Nucleus accumbens (tissue), 56 donors: ENCODE measurements at places on chromosomes 7 and 10.
A peak's percentile ranks its signal among the peaks of the same experiment; 100 is the strongest.

GRCh38 chr10:104486803-104487202 is 133.2 kb downstream of the CFAP58 start:
- DNase-seq, result no peak

GRCh38 chr7:153858355-153858754 is 193.8 kb upstream of the DPP6 start:
- DNase-seq, result no peak

GRCh38 chr10:118343115-118343514 is 991 bp upstream of the FAM204A start:
- no peak for DNase-seq

- no peak for DNase-seq
Measured at GRCh38 chr10:659688-660141, 29.8 kb downstream of the DIP2C start.

- DNase-seq, result peak; percentile 88
Measured at GRCh38 chr10:124461642-124462347, at the start of gene LHPP. TSS of gene LHPP (plus strand) at chr10:124461823. CDS start at chr10:124461863, 40 bp downstream.

DNA sequence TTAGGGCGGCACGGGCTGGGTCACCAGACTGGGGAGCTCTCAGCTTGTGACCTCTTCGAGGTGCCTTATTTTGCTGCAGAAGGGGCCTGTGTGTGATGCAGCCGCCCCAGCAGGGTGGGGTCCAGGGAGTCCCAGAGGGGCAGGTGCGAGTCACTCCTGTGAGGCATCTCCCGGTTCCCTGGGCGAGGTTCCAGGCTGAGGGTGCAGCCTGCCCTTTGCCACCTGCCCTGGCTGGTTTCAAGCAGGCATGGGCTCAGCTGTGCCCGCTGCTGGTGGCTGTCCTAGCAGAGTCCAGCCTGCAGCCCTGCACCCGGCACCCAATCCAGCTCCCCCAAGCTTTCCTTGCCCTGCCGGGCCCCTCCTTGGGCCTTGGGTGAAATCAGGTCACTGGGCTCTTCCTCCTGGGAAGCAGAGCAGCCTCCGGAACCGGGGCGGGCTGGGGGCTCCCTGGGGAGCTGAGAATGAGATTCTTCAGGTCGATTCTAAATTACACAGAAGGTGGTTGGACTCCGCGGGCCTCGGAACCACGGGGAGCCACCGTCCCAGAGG is 64.8 kb downstream of the PWWP2B start:
- DNase-seq, result no peak

DNA sequence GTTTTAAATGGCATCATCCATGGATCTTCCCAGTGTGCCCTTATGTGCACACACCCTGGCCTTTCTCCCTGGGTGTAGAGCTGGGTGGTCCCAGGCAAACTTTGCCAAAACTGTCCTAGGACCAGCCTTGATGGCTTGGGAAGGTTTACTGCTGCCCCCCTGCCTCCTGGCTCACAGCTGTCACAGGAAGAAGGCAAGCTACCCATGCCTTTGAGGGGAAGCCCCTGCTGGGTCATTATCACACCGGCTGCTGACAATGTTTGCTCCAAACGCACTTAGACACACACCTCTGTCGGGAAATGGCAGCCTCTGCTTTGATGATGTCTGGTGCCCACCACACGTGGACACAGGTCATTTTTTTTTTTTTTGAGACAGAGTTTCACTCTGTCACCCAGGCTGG is 25.2 kb upstream of the FIGNL1 start:
- DNase-seq, result no peak

GRCh38 chr7:31734456-31734855 is 47.4 kb downstream of the PPP1R17 start:
- DNase-seq, result no peak

DNA sequence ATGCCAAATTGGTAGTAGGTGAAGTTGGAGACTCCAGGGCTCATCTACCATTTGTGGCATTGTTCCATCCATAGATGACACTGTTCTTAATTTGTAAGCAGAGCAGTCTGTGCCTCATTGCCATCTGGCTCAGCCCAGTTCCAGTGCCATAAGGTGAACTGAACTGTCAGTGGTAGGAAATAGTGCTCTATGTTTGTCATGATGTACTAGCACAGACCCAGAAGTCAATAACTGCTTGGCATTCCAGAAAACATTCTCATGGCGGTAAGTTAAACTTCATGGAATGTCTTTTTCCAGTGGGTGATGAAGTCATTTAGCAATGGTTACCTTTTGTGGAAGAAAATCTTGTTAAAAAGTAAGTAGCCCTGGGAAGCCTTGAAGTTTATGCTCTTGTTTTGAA is 302.7 kb downstream of the SUGCT start:
- no peak for DNase-seq

DNA sequence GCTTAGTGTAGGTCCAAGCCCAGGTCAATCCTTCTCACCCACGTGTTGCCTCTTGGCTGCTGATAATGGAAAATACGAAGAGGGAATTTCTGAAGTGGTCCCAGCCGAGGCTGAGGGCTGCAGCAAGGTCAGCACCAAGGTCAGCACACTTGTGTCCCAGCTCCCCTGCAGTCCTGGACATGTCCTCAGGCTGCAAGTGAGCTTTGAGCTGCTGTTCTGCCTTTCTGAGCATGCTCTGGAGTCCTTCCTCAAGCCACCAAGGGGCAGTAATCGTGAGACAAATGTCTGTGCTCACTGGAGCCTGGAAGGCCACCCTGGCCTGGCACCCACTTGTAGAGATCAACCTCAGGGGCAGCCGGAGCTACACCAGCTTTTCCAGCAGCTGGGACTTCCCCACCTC is 28.3 kb downstream of the DRGX start:
- DNase-seq, result no peak

DNA sequence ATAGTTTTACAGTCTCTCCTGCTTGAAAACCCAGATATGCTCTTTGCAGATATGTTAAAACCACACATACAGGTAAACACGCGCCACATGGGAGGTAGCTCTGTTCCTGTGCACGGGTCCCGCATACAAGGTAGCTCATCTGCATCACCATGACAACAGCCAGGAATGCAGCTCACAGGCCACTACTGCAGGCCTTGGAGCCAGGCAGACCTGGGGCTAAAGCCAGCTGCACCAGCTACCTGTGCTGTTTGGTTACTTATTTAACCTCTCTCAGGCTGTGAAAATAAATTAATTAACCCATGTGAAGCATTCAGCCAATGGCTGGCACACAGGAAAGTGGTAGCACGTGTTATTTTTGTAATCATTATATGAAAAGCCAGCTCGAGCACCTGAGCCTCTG is 428.3 kb downstream of the TNS3 start:
- no peak for DNase-seq

GRCh38 chr10:129637010-129637409 is 170.0 kb downstream of the MGMT start:
- DNase-seq, result no peak

DNA sequence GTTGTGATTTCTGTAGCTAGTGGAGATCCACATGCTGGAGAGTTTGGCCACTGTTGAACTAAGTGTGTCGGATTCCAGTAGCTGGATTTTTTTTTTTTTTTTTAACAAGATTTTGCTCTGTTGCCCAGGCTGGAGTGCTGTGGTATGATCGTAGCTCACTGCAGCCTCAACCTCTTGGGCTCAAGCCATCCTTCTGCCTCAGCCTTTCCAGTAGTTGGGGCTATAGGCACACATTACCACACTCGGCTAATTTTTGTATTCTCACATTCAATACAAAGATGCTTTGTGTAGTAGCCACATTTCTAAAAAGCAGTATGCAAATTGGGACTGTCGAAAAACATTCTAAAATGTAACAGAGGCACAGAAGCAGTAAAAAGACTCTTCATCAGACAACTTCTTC is 63.5 kb downstream of the RABGEF1 start:
- DNase-seq, result peak; percentile 42

- DNase-seq, result no peak
Measured at GRCh38 chr10:6885284-6885683, 305.2 kb upstream of the PRKCQ start.

DNA sequence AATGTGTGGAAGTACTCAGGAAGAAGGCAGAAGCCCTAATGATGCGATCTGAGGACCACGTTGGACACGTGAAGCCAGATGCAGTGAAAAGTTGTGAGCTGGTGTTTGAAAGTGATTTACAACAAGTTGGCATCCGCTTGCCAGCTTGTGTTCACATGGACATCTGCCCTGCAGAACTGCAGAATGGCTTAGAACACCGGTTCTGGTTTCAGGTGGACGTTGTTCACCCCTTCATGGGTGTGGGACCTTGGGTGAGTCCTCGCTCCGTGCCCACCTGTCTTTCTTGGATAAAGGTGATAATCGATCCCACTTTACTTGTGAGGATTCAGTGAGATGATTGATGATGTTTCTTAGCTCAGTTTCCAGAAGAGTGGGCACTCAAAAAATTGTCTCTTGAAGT is 53.8 kb downstream of the CAMK1D start:
- no peak for DNase-seq

GRCh38 chr10:103506061-103506460 is 12.6 kb downstream of the NEURL1 start:
- no peak for DNase-seq

GRCh38 chr10:132684164-132684891 is 101.6 kb downstream of the NKX6-2 start:
- no peak for DNase-seq

- DNase-seq, result no peak
Measured at GRCh38 chr7:128137181-128137580, 103.9 kb upstream of the LEP start.

DNA sequence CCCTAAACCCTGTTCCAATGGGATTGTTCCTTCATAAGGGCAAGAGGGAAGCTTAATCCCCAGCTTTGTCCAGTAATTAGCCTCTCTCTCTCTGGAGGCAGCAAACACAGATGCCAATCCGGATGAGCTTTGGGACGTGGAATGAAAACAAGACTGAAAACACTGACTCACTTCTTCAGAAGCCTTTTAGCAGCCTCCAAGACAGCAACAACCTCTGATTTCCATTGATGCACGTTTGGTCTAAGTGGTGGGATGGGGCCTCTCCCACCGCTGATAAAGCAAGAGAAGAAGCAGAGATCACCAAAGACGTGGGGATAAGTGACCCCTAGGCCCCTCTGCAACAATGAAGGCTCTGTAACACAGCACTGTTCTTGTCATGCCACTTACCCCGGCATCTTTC is 5.8 kb upstream of the GFRA1 start:
- no peak for DNase-seq

DNA sequence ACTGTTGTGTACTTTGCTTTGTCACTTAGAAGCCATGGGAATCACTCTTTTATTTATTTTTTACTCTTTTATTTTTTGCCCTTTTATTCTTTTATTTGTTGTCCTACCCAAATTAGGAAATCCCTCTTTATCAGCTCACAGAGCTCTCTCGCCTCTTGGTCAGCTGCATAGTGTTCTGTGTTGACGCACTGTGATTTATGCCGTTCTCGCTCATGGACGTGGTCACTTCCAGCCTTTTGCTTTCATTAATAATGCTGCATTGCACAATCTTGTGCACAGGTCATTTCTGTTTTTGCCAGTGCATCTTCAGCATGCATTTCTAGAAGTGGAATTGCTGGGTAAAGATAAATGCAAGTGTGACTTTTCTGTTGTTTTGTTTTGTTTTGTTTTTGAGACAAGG is 42.3 kb downstream of the FBH1 start:
- no peak for DNase-seq

GRCh38 chr7:90773269-90773668 is 177.1 kb downstream of the CDK14 start:
- no peak for DNase-seq

- DNase-seq, result no peak
Measured at GRCh38 chr10:3757638-3758490, 27.1 kb downstream of the KLF6 start.

DNA sequence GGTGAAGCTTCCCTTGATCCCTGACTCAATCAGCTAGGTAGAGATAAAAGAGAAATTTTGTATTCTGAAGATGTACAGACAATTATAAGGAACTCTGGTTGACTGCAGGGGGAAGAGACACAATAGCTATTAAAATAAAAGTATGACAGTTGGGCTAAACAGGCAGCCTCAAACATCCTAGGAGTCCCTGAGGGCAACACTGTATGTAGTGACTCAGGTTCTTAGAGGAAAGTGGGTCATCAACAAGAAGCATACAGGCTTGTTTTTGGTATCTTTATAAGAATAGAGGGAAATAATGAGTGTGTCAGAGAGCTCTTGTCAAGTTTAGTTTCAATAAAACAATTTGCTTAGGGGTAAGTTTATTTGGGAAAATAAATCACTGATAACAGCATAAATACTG is 150.3 kb downstream of the AUTS2 start:
- no peak for DNase-seq

DNA sequence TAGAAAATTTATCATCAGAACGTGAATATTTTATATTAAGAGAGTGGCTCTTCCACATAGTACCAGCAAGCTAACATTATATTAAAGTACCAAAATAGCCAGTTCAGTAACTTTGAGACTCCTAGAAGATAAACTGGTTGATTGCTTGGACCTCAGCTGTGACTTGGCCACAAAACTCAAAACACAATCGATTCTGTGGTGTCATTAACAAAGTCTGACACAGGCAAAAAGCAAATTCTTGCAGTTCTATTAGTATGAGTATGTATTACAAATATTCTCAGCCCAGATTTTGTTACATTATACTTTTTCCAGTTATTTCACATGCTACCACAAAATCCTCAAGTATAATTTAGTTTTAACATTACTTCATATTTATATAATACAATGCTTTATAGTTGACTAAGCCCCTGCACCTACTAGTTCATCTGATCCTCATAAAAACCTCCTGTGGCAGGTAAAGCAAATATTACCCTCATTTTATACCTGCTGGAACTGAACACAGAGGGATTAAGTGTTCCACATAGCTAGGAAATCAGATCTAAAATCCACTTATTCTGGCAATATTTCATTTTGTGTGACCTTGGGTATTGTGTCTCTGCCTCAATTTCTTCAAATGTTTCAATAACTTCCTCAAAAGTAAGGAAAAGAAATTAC is 279.9 kb upstream of the MKLN1 start:
- no peak for DNase-seq

DNA sequence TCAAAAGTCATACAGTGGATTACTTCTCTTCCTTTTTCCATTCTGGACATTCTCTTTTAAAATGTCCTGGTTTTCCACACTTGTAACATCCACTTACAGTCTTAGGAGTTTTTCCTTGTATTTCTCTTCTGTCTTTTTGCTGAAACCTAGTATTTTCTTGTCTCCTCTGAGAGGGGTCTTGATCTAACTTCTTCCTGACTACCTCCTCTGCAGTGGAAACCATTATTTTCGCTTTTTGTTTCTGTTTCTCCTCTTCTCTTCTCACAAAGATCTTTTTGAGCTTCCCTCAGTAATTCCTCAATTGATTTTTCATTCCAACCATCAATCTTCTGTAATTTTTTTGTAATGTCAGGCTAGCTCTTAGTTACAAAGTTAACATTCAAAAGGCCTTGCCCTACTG is 23.7 kb upstream of the ELOVL3 start:
- no peak for DNase-seq

- no peak for DNase-seq
Measured at GRCh38 chr7:92765725-92766124, 70.6 kb downstream of the CDK6 start.
